ENCODE measurements at places on chromosomes 1 and 21.

DNA sequence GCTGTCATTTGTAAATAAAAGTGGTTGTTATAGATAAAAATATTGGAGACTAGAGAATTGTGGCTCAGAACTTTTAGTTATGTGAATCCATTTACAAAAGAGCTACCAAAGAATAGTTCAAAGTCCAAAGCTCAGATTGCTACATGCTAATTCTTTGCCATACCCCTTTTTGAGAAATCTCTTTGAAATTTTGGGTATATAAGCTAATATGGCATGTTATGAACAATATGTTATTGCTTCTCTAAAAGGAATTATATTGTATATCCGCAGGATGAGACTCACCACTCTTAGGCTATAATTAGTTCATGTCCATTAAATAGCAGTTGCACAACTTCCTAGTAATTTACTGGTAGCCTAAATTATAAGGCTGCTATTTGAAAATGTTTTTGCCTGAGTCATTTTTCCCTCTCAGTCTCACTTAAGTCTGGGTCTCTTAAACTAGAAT lies 178.0 kb downstream of the ZNF281 start:
- DNase-seq = no peak

GRCh38 chr1:11521582-11522399 lies 42.8 kb downstream of the DISP3 start:
- DNase-seq = no peak

GRCh38 chr1:8892026-8892425 lies 13.5 kb upstream of the ENO1 start:
- no peak for DNase-seq

DNA sequence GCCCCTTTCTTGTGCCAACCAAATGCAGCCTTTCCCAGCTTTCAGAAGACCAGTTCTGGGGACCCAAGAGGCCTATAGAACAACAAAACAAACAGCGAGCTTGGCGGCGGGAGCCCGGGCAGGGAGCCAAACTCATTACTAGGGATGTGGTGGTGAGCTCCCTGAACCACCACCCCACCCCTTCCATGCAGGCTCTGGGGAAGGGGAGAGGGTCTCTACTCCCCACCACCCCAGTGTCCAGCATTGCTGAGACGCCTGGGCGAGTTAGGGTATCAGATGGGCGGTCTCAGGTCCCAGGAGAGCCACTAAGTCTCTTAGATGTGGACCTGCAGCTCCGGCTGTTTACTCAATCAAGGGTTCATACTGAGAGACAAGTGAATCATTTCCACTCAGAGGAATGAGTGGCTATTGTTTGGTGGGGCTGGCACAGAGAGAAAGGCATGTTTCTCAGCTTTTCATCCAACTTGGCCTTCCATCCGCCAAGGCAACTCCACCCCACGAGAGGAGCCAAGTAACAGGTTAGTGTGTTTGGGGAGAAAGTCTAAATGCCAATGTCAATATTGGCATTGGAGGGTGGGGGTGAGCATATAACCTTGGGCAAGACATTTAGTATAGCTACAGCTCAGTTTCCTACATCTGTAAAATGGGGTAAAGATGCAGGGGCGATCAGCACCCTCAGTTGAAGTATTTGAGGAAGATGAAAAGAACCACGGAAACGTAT lies 40.9 kb downstream of the PLXNA2 start:
- DNase-seq = peak; percentile 38

- DNase-seq = no peak
These were observed 6.9 kb downstream of the PINK1 start for GRCh38 chr1:20640183-20640597.
